ENCODE measurements at places on chromosomes 12 and 14.

DNA sequence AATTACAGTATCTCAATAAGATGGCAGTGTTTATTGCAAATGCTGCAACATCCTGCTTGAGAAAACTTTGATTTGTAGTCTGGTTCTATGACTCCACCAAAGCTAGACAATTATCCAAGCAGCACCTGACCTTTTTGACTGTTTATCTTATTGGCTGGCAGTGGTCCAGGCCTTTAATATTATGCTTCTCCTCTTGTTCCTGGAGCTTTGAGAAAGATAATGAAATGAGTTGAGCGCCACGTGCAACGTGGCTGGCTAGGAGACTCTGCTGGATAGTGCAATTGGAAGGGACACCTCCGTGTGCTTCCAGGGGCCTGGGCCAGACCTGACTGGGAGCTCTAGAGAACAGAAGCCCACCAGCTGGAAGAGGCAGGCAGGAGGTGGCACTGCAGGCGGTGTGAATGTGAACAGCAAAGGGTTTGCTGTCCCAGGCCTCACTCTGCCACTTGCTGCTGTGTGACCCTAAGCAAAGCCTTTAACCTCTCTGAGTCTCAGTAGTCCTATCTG lies 349.3 kb downstream of the CACNA1C start:
- no peak for DNase-seq

DNA sequence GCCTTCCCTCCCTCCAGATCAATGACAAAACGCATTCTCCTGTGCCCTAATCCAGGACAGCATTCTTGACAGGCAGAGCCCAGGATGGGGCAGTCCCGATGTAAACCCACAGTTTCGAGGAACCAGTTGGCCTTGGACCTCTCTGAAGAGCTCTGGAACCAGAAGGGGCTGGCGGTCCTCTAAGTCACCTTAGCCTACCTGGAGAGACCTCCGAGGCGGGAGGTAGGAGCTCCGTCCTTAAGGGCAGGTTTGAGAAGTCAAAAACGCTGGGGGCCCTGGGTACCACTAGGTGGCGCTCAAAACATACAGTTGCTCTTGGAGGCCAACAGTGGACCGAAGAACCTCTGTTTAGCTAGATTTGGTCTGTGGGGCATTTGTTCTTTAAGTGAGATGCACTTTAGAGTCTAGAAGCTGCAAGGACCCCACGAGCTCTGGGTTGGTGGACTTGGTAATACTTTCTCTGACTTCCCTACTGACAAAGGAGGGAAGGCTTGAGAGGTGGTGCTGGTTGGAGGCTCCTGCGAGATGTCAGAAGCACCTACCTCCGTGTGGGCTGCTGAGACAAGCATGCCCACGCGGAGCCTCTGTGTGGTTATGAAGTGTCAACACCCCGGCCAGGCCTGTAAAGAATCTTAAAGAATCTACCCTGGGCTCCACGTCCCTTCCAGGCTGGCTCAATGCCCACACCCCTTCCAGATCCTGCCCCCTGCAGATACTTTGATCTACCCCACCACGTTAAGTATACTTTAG lies 74.8 kb upstream of the CHST11 start:
- DNase-seq, result peak; percentile 87

- DNase-seq, result no peak
These were observed 443.2 kb downstream of the C12orf50 start for GRCh38 chr12:87585882-87586557.

DNA sequence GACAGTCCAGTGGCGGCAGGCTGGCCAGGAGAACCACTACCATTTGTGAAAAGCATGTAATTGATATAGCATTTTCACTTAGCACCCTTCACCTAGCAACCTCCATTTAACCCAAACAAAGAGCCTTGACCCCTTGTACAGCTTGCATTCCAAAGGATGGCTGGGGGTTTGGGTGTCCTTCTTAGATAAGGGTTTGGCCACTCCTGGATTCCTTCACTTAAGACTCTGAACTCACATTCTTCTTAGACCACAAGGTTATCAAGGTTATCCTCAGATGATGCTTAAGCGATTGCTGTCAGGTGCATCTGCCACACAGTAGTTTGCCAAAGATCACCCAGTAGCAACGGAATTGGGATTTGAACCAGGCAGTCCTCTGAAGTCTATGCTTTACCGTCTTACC lies 102.8 kb downstream of the ZNF664 start:
- no peak for DNase-seq

DNA sequence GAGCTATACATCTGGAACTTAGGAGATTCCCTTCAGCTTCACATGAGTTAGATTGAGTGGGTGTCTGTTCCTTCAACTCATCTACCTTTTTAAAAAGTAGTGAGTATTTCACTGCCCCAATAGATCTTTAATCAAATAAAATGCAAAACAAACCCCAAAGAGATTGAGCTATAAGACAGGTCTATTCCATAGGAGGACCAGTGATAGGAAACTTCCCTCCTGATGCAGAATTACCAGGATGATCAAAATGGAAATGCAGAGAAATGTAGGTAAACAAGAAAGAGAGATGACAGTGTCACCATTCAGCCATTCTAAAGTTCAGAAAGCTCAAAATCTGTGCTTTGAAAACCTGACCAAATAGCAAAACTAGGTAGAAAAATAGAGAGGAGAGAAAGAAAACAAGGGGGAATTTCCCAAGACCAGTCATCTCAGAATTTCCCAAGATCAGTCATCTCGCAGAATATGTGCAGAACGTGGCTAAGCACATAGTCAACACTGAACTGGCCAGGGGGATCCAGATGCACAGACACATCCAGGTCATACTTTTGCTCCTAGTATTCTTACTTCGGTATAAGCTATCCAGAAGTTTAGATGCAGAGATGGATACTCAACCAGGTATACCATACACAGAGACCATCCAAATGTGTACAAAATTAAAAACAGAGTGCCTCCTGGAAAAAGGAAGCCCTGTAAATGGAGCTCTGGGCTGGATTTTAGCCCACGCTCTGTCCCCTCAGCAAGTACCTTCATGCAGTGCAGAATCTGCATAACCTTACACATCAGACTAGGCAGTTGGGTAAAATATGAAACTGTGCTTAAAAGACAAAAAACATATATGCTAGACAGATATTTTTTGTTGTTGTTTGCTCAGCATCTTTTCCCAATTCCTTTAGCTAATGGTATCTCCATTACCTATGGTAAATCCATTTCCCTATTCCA lies 27.4 kb downstream of the SLC41A2 start:
- peak; percentile 92 for DNase-seq

GRCh38 chr12:133026996-133027395 lies 10.3 kb upstream of the ZNF84 start:
- no peak for DNase-seq

GRCh38 chr12:13534645-13535398 lies 338.3 kb downstream of the EMP1 start:
- peak; percentile 59 for DNase-seq

GRCh38 chr12:4789776-4790175 lies 69.6 kb downstream of the GALNT8 start:
- DNase-seq, result no peak

DNA sequence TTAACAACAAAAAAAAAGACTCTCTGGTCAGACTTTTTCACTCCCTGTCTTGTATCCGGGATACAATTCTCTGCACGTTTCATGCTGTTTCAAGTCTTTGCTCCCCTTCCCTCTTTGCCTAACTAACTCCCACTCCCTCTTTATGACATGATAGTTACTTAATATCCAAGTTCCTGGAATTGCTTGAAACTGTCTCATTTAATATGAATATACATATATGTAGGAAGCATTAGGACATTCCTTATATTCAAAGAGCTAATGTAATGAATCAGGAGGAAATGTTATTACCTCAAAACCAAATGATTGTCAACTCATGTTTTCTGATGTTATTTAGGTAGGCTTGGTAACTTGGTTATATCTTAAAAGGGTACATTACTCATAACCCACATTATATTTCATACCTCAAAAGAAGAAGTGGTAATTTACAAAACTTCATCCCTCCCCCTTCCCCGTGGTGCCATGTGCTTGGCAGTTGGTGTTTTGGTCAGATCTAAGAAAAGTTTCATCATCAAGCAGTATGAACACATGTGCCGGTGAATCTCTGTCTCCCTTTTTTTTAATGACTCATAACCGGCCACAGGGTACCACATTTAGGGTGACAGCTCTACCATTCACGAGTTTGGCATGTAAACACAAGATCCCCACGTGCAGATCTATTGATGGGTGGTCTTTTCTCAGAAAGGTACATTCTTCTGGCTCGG lies 56.5 kb downstream of the HCAR2 start:
- DNase-seq, result peak; percentile 91

- no peak for DNase-seq
These were observed 11.6 kb upstream of the FAM177A1 start for GRCh38 chr14:35034440-35034833.

GRCh38 chr14:80266930-80267329 lies 55.6 kb upstream of the DIO2 start:
- DNase-seq, result no peak

GRCh38 chr14:80780500-80780899 lies 161.0 kb downstream of the CEP128 start:
- no peak for DNase-seq

DNA sequence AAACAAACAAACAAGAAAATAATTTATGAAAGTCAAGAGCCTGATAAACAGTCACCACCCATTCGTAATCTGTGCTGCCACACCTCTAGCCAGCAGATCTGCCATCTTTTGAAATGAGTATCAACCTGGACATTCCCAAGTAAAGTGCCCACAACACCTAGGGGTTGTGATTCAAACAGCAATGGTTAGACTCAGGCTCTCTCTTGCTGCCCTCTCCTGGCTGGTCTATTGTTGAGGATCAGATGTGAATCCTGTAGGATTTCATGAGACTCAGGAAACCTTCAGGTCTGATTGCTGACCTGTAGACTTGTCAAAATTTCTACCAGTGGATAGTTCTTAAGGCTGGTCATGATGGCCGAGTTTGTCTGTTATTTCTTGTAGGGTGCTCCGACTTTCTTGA lies 26.8 kb downstream of the DGLUCY start:
- no peak for DNase-seq

DNA sequence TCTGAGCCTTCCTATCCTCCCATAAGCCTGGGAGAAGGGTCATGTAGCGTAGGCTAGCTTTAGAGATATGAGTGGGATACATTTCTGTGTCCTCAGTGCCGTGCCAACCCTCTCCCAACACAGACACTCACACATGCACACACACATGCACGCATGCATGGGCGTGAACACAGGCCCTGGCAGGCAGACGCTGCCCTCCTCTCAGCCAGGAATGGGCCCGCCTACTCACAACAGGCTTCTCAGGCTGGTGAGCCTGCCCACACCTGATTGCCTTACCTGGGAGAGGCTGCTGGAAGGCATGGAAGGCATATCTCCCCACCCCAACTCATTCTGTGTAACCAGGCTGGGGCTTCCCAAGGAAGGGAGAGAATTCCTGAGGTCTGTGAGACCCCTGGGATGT lies 12.8 kb upstream of the ACVR1B start:
- DNase-seq, result no peak

DNA sequence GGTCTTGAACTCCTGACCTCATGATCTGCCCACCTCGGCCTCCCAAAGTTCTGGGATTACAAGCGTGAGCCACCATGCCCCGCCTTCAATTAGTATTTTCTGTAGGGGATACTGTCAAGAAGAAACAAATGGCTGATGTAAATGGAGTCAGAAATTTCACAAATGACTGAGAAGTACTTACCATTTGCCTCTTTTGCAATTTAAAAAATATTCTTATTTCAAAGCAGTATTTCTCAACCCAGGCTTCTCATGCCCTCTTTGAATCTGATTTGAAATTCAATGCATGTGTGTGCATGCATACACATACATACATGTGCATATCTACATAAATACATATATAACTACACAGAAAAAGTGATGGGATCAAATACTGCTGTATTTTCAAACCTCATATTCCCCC lies 4.4 kb downstream of the PSMA6 start:
- no peak for DNase-seq

GRCh38 chr12:66398931-66399910 lies 96.9 kb downstream of the HELB start:
- DNase-seq, result peak; percentile 13

DNA sequence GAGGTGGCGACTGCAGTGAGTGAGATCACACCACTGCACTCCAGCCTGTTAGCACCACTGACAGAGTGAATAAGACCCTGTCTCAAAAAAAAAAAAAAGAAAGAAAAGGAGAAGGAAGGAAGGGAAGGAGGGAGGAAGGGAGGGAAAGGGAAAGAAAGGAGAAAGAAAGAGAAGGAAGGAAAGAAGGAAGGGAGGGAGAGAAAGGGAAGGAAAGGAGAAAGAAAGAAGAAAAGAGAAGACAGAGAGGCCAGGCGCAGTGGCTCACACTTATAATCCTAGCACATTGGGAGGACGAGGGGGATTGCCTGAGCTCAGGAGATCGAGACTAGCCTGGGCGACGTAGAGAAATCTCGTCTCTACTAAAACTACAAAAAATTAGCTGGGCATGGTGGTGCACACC lies 13.2 kb downstream of the DCAF5 start:
- DNase-seq, result no peak

- no peak for DNase-seq
These were observed 203.3 kb downstream of the NAV3 start for GRCh38 chr12:78034025-78034424.

GRCh38 chr12:121391619-121392324 lies 8.1 kb upstream of the RNF34 start:
- DNase-seq, result peak; percentile 84

DNA sequence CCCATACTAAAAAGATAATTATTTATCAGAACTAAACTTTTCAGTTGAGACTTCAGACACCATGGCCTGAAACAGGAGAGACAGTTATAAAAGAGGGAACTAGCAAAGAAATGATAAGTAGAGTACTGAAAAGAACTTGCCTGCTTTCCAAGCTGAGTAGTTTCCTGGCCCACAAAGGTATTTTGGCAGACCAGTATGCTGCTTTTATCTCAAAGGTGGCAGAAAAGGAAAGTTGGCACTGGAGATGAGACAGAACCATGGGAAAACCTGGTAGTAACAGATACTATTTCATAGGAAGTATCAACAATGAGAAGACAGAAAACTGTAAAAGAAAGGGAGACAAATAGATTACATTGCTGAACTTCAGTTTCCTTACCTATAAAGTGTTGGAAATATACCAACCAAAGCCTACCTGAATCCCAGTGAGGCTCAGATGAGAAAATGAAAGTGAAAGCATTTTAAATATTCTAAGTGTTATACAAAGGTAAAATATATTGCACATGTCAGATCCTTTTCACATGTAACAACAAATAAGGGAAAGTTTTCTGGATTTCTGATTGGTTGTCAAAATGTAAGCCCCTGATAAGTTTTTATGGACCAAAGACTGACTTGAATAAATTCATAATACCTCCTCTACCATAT lies 155.3 kb upstream of the FSCB start:
- no peak for DNase-seq

GRCh38 chr14:90458536-90458935 lies 61.7 kb downstream of the CALM1 start:
- no peak for DNase-seq

GRCh38 chr12:87687362-87687761 lies 341.8 kb downstream of the C12orf50 start:
- DNase-seq, result no peak

DNA sequence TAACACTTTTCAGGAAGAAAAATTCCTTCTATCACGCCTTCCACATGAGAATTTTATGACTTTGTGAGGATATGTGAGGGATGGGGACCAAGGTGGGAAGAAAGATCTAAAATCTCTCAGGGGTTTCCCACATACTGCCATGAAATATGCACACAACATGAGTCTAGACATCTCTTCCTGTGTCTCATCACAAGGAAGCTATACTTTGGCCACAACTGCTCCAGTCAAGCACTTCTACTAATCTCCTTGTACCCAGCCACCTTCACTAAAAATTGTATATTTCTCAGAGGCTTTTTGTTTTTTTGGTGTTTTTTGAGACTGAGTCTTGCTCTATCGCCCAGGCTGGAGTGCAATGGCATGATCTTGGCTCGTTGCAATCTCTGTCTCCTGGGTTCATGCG lies 3.2 kb downstream of the OSBPL8 start:
- DNase-seq, result no peak

GRCh38 chr14:33799705-33800570 lies 150.9 kb downstream of the EGLN3 start:
- no peak for DNase-seq
